ENCODE measurements at places on chromosomes 7 and 10.

DNA sequence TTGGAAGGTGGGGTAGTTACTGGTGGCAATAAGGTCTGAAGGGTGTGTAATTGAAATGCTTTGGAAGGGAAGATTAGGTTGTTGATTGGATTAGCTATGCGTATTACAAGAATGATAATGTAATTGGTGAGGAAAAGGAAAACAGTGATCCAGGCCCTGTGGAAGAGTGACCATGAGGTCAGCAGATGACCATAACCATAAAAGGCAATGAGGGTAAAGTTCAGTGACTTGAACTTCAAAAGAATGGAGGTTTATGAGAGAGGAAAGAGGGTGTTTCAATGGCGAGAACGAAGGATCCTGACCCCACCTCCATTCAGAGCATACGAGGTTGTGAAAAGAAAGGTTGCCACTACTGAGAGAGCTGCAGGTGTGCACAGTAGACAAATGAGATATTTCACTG, 439.7 kb downstream of the CCSER2 start:
- DNase-seq, result no peak

DNA sequence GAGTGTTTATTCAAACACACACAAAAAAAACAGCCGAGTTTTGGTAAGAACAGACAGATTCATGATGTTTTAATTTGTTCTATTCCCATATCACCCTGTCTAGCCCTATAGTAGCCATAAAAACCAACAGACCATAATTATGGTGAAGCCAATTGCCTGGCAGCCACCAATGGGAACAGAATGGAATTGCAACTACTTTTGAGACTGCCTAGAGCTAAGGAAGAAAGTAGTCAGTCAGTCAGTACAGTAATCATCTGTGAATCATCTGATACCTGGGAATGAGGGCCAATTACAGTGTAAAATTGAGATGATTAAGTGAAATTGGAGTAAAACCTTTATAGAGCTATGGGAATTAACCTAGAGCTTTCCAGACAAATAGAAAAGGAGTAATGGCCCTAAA, 952.7 kb upstream of the KCND2 start:
- DNase-seq, result no peak

DNA sequence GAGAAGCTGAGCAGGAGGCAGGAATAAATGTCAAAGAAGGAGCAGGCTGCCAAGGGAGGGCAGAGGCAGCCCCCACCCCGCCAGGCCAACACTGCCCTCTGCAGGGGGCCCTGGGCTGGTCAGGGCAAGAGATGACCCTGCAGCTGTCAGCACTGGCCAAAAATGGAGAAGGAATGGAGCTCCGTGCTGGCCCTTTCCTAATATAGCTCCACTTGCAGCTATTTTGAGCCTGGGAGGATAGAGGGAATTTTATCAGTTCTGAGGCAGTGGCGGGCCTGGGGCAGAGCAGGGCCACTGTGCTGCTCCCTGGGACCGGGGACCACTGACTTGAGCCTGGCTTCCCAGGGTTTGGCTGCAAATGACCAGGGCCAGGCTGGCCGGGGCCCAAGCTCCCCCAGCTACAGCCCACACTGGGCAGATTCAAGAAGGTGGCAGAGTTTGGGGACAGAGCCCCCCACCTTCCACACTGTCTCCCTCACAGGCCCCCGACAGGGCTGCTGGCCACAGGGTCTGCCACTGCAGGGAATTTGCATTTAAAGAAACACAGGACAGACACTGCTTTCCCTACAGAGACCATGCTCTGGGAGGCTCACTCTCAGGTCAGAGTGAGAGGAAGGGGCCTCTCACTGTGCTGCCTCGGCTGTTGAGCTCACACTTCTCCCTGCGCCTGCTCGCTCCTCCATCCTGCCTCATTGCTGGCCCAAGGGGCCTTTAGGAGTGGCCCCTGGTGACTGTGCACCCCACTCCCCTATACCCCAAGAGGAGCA, 16.2 kb downstream of the LDB3 start:
- DNase-seq, result no peak

GRCh38 chr7:121339082-121339481, 10.3 kb downstream of the WNT16 start:
- no peak for DNase-seq

DNA sequence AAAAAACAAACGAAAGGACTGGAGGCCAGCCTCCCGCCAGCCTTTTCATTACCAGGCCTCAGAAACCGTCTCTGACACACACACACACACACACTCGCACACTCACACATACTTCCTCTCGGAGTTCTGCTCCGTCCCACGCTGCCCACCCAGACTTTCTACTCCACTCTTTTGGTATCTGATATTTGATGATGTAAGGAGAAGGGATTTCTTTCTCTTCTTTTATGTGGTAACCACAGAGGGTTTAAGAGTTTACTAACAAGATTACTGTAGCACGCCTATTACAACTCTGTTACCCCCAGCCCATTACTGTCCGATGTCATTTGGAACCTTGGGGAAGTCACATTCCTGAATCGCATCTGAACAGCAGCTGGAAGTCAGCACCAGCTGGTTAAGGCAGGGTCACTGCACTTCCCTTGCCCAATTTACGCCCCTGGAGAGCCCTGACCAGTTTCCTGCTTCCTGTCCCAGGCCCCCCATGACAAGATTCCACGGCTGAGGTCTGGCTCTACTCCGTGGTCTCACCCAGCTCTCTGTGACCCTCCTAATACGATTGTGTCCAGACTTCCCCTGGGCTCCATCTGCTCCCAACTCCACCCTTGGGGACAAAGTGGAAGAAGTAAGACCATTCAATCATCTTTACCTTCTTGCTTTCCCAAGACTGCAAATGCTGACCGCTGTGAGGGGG, 1.1 kb downstream of the DENND2A start:
- no peak for DNase-seq

DNA sequence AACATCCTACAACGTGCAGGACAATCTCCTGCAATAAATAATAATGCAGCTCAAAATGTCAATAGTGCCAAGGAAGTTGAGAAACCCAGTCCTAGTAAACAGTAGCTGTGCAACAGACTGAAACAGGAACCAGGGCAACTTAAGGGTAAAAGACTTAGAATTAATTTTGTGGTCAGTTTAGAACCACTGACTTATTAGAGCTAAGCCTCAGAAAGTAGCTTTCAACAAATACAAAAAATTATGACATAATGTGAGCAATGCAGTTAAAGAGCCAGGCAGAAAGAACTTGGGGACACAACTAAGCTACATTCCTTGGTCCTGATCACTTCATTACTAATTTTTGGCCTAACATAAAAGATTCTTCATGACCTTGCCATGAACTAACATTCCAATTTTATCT, 195.4 kb downstream of the MACC1 start:
- no peak for DNase-seq

DNA sequence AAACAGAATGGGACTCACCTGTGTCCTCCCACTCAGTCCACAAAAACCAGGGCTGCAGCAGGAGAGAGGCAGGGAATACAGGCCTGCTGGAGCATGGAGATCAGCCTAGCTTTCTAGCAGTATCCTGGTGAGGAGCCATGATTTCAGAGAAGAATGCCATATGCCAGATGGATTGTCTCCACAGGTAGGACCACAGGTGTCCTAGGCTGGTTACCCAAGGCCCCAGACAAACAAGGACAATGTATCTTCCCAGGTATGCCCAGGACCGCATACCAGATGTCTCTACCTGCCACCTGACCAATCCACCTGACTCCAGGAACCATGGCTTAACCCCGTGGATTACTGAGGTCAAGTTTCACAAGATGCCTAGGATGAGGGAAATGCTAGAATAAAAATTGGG, 295.4 kb upstream of the NPSR1 start:
- no peak for DNase-seq

DNA sequence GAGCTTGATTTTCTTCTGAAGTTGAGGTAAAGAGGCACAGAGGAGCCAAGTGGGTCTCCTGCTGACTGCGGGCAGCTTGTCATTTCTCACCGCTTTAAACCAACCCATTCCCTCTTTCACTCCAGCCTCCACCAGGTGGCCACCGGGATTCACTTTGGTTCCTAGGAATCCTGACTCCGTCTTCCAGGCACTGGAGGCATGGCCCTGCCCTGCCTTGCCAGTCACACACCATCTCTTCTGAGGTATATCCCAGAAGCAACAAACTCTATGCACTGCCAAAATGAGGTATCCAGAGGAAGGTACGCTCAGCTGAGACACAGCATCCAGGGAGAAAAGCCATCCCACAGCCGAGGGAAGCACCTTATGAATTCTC, 280.8 kb downstream of the TNS3 start:
- DNase-seq, result no peak

DNA sequence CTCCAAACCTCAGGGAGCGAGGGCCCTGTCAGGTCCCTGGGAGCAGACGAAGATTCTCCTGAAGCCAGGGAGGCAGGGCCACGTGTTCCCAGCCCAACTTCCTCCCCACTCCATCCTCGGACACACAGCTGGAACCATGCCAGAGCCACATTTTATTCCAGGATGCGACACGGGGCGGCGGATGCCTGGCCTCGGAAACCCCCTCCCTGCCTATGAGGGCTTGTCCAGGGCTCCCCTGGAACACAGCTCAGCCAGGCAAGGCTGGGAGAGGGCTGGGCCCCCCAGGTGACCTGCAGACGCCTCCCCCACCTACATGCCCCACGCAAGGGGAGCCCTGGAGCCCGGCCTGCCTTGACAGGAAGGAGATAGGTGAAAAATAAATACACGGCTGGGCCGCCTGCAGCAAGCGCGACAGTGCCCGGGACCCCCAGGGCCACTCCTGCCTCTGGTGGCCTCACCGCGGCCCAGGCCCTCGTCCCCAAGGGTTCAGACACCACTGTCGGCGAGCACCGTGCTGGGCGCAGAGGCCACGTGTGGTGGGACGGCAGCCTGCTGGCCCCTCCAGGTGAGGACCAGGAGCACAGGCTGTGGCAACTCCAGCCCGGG, 21.5 kb downstream of the GET4 start:
- no peak for DNase-seq

DNA sequence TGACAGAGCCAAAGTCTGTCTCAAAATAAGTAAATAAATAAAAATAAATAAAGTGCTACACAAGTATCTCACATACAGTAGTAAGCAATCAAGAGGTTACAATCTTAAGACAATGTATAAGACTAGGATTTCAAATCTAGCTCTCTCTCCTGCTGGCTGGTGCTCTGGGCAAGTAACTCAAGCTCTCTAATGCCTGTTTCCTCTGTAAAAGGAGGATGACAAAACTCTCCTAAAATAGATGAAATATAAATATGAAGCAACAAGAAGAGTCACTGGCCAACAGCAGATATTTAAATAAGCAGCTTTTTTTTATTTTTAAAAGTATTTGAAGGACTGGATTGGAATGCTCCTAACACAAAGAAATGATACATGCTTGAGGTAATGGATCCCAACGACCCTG, 7.2 kb downstream of the SFMBT2 start:
- no peak for DNase-seq

- DNase-seq, result peak; percentile 81
These were observed 180.3 kb upstream of the GRB10 start for GRCh38 chr7:50962962-50963374.

GRCh38 chr10:86232644-86233043, 134.0 kb downstream of the GRID1 start:
- DNase-seq, result no peak

GRCh38 chr7:141012696-141013344, 1.9 kb downstream of the MRPS33 start:
- DNase-seq, result no peak

- DNase-seq, result no peak
These were observed 11.5 kb downstream of the PILRA start for GRCh38 chr7:100384628-100385294.

- DNase-seq, result no peak
These were observed 161.5 kb downstream of the CREB5 start for GRCh38 chr7:28573651-28574301.

DNA sequence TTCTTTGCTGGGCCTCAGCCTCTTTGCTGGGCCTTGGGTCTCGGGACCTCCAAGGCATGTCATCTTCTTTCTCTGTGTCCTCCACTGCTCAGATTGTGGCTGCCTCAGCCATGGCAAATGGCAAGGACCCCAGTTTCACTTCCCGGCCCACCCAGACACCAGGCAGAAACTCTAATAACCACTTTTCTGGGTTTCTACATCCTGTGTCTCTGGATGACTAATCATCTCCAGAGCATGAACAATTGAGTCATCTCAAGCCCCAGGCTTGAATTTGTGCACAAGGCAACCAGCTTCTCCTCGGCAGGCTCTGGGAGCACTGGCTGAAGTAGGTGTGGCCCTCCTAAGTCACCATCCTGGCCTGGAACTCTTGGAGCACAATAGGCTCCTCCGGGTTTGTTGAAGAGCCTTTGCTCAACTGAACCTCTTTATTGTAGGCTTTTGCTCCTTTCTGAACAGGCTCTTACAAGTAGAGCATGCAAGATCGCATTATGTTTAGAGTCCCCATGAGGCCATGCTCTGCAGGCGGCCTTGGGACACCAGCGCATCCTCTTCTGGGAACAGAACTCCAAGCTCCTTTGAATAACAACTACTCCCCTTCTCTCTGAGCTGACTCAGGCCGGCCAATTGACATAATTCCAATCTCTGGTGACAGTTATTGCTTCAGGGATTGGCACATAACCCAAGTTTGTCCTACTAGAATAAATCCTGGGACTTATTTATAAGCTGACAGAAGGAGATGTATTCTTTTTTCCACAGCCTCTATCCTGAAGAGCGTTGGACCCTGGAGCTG, 218.1 kb downstream of the WDR11 start:
- no peak for DNase-seq

DNA sequence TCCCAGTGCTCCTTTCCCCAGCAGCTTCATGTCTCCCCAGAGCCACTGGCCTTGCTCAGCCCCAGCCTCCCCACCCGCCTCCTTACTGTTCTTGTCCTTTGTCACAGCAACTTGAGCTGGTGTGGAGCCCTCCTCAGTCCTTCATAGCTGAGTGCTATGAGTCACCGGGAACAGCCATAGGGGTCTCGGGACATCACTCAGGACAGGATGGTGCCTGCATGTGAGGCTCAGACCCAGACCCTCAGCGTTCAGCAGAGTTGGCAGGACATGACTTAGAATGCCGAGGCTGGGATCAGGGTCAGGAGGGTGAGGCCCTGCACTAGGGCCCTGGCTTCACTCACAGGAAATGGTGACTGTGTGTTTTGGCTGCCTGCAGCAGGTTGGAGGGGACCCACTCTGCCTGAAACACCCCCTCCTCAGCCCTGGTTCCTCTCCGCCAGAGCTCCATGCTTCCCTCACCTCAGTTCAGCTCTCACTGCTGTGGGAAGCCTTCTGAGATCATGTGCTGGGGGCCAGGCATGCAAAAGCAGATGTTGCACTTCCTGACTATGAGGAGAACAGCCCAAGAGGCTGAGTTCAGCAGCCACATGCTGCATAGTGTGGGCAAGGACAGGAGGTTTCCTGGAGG, 40.7 kb upstream of the GJD4 start:
- no peak for DNase-seq

GRCh38 chr10:47326306-47326926, 4.2 kb downstream of the GDF2 start:
- peak; percentile 33 for DNase-seq

DNA sequence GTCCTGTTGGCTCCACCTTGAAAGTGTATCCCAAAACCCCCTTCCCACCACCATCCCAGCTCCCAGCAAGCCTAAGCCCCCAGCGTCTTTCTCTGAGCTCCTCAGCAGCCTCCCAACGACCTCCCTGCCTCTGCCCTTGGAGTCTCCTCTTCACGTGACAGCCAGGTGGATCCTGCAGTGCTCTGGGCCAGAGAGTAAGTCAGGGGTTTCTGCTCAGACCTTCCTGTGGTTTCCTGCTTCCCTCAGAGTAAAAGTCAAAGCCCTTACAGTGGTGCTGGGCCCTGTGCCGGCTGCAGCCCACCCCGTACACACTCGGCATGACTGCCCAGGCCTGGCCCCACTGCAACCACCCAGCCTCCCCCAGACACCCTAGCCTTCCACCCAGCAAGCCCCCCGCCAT, 51.9 kb downstream of the OAT start:
- no peak for DNase-seq

GRCh38 chr7:102993718-102994029, 80.9 kb downstream of the LRRC17 start:
- DNase-seq, result no peak
